ENCODE measurements at places on chromosomes 16 and 17.

- no peak for DNase-seq
These were observed 13.0 kb upstream of the HOXB9 start for GRCh38 chr17:48639136-48639535.

DNA sequence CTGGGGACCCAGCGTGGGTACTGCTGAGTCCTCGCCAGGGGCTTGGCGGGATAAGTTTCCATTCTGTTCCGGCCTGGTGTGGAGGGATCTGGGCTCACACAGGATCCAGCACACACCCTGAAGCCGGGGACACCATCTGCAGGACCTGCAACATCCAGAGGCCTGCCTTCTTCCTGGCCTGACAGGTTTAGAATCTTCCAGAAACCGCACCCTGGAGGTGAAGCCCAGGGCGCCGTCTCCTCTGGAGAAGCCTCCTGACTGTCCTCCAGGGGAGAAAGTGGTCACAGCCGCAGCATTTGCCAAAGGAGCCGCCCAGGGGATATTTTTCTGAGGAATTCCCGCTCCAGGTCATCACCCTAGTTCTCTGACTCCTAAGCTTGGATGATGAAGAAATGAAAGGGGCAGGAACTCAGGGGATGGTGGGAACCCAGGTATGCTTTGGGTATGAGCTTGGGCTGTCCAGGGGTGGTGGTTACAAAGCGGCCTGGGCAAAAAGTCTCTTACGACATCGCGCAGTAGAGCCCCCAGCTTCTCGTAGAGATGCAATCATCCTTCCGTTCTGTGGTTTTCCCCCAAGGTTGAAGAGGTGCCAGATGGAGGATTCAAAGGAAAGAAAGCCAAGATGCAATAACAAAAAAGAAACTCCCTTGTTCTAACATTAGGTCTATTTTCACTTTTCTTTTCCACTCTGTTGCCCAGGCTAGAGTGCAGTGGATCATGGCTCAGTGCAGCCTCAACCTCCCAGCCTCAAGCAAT is 9.1 kb upstream of the CRISPLD2 start:
- no peak for DNase-seq

GRCh38 chr16:3652373-3653195 is 1.9 kb upstream of the DNASE1 start:
- no peak for DNase-seq

DNA sequence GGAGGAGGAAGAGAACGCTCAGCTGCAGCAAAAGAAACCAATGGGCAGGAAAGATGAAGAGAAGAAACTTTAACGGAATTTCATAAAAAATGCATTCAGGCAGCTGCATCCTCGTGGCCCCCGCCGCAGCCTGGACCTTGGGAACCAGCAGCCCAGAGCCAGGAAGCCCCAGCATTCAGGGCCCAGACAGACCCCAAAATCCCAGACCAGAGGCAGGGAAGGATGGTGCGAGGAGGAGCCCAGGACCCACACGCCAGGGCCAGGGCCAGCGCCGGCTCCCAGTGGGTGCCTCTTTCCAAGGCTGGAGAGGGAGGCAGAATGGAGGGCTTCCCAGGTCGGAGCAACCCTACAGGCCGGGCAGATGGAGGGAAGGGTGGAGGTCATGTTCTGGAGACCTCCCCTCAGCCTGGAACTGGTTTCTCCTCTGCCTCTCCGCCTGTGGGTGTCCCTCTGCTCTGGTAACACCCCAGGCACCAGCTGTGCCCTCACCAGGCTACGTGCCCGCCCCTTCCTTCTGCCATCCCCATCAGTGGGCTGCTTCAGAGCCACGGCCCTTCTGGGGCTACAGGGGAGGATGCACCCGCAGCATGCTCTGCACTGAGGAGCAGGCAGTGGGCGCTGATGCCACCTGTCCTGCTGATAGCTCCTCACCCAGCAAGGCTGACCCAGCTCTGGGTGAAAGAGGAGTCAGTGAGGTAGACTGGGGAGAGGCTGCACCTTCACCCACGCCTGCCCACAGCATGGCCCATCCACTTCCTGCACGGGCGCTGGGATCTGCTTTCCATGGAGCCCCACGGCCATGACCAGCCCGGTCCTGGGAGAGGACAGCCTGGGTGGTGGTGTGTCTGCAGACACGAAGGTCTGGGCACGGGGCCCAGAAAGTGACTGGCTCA is 1.2 kb upstream of the MIF4GD start:
- no peak for DNase-seq

DNA sequence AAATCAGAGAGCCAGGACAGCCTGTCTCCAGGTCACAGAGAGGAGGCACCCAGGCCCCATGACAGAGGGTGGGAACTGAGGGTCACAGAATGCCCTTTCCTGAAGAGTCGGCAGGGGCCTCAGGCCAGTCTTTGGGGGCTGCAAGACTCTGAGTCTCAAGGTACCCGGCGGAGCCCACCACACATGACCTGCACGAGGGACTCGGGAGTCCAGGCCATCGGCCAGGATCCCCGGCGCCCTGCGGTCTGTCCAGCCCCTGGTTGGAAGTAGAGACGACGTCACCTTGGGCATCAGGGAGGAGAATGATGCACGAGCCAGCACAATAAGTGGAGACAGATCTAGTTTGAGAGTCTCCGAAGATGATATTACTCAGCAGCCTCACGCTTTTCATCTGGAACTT is 234.7 kb upstream of the SDK2 start:
- no peak for DNase-seq

DNA sequence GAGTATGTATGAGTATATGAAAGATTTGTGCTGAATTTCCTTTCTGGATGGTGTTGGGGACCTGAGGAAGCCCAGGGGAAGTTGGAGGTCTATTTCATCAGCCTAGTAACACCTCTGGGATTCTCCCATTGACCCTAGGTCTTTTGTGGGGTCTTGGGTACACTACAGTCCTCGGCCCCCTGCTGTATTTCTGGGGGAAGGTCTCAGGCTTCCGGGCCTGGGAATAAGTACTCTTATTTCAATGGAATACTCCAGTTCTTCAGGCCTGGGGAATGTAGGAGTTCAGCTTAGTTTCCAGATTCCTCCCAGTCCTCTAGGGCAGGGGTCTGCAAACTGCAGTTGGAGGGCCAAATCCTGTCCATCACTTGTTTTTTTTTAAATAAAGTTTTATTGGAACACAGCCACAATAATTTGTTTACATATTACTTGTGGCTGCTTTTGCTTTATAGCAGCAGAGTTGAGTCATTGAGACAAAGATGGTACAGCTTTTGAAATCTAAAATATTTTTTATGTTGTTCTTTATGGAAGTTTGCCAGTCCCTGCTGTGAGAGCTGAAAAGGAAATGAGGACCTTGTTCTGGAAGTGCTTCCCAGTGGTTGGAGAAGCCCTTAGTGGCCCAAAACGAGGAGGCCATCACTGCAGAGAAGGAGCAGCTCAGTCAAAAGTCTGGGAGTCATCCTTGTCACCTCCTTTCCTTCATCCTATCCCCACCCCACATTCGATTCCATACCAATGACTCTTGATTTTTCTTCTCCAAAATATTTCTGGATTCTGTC is 142.5 kb upstream of the HS3ST2 start:
- DNase-seq: no peak

GRCh38 chr16:73143002-73143401 is 95.1 kb upstream of the ZFHX3 start:
- no peak for DNase-seq

- DNase-seq: no peak
These were observed 16.5 kb upstream of the ZFHX3 start for GRCh38 chr16:73064212-73064993.

- no peak for DNase-seq
These were observed 51.5 kb upstream of the CBX4 start for GRCh38 chr17:79890706-79891105.

- DNase-seq: no peak
These were observed 2.4 kb downstream of the GSDMA start for GRCh38 chr17:39965017-39965699.

- no peak for DNase-seq
These were observed 3.8 kb upstream of the NSRP1 start for GRCh38 chr17:30112794-30113193.

DNA sequence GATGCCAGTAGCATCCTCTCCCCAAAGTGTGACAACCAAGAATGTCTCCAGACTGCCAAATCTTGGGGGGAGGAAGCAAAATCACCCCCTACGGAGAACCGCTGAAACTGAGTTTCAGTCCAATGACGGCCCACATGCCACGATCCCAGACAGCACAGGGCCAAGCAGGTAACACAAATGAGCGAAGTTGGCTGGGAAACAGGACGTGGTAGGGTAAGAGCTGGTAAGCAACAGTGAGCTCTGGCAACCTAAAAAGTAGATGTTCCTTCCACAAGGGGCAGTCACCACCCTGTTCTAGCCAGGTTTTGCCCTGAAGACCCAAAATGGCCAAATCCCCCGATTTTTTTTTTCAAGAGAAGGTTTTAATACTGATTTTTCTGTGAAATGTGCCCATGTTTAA is 25.4 kb downstream of the ZFHX3 start:
- DNase-seq: no peak

GRCh38 chr17:31857920-31858641 is 963 bp downstream of the COPRS start:
- no peak for DNase-seq

GRCh38 chr17:66354981-66355380 is 52.6 kb downstream of the PRKCA start:
- no peak for DNase-seq

GRCh38 chr16:30950516-30951065 is 1.7 kb downstream of the ORAI3 start:
- DNase-seq: no peak

GRCh38 chr16:72935896-72936295 is 112.0 kb downstream of the ZFHX3 start:
- no peak for DNase-seq

DNA sequence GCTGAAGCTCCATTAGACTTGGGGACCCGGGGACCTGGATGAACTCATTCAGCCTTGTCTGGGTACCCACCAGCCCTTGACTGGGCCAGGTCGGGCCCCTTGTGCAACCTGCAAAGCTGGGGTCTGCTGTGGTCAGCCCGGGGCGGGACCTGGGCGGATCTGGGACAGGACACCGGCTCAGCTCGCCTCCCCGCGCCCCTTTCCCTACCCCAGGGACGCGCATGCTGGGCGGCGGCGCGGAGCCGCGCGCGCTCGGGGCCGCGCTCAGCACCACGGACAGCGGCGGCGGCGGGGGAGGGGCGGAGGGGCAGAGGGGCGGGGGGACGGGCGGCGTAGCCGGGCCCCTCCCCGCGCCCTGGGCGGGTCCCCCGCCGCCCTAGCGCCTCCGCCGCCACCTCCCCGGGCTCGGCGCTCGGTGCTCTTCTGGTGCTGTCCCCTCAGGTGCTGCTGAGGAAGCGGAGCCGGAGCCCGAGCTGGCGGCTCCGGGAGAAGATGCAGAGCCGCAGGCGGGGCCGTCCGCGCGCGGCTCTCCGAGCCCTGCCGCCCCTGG is 7.4 kb downstream of the ACD start:
- DNase-seq: no peak

GRCh38 chr17:75130059-75130631 is 1.4 kb downstream of the NT5C start:
- no peak for DNase-seq

- no peak for DNase-seq
These were observed at the start of gene GFAP for GRCh38 chr17:44915321-44915726. TSS of gene GFAP (minus strand) at chr17:44915500. CDS start at chr17:44915486, 14 bp downstream.

GRCh38 chr16:53290520-53290919 is 143.8 kb upstream of the RBL2 start:
- no peak for DNase-seq

Measured in NCI-H1436 (cell line).